ENCODE measurements at places on chromosomes 7 and 10.

GRCh38 chr10:53432035-53432434 lies 659.5 kb upstream of the MBL2 start:
- no peak for DNase-seq

- no peak for DNase-seq
Measured at GRCh38 chr7:68760556-68760955, 837.7 kb upstream of the AUTS2 start.

GRCh38 chr7:46297515-46297914 lies 376.4 kb upstream of the IGFBP3 start:
- no peak for DNase-seq

DNA sequence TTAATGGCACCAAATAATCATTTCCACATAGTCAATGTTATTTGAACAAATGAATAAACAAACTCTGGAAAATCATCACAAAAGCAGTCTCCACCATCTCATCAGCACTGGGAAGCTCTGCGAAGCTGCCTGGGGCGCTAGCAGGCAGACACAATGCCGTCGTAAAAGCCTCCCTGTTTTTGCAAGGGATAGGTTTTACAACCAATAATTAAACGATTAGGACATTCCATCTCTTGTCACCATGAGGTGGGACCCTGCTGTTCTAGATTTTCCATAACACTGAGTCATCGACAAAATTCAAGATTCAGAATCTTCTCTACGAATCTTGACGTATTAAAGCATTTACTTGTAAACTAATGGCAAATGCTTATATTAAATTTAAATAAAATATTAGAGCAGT lies 172.8 kb upstream of the AKR1E2 start:
- DNase-seq: no peak

DNA sequence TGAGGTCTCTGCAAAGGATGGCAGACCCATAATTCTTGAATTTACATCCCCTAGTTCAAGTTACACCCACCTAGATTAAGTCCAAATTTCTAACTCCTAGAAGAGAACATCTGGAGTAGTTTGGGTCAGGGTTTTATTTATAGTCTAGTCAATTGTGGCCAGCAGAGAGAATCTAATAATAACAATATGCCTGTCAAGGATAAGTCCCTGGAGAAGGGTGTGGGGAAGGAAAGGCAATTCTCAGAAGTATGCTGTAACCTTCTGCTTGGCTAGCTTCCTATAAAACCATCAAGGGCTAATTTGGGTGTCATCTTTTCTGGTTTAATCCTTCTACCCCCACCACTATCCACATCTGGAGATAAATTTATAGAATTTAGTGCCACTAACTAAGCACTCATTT lies 52.8 kb upstream of the SEMA3E start:
- DNase-seq: no peak

DNA sequence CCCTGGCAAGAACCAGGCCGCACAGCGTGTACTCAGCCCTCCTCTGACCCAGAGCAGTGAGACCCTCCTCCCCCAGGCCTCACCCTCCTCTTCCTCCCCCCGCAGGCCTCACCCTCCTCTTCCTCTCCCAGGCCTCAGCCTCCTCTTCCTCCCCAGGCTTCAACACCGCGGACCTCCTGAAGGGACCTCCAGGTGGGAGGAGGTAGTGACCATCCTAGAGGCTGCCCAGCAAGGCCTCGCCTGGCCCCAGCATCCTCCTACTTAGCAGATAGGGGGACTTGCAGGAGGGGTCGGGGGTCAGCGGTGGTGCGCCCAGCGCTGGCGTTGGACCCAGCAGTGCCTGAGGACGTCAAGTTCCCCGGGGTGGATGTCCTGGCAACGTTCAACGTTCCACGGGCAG lies 270.8 kb downstream of the ELFN1 start:
- no peak for DNase-seq

DNA sequence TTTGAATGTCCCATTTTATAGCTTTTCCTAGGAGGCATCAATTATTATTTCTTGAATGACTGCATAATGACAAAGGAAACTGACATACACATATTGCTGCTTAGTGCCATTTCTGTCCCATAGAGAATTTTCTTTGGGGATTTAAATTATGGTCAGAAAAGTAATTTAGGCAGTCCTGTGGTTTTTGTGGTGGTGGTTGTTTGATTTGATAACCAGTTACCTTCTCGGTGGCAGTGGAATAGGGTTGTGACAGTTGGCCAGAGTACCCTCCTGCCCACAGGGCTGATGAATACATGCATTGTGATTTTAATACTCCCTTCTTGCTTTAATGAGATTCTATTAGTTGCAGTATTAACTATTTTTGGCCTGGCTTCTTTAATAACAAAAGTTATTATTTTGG lies 6.6 kb upstream of the SGCE start:
- no peak for DNase-seq

GRCh38 chr10:72563327-72563932 lies 62.4 kb downstream of the MICU1 start:
- no peak for DNase-seq

DNA sequence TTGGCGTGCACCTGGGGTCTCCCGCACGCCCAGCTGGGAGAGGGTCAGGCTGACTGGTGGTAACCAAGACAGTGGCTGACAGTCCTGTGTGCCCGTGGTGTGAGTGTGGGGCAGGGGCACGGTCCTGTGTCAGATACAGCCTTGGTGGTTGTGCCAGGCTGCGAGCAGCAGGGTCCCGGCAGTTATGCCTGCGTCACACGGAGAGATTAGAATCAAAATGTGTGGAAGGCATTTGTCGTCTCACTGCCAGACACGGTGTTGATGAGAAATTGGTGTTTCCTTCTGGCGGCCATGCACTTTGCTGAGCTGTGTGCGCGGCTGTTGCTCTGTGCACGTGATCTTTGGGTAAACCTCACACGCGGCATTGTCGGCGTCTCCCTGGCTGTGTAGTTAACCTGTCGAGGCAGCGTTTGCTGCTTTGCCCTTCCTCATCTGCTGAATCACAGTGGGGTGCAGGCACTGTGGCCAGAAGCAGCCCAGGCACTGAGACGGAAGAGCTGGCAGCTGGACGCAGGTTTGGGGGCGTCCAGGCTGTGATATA lies 87.7 kb downstream of the NKX6-2 start:
- DNase-seq: no peak

GRCh38 chr10:132875435-132875834 lies 66.9 kb downstream of the CFAP46 start:
- DNase-seq: no peak

- DNase-seq: no peak
Measured at GRCh38 chr10:48700493-48700892, 15.8 kb downstream of the WDFY4 start.

DNA sequence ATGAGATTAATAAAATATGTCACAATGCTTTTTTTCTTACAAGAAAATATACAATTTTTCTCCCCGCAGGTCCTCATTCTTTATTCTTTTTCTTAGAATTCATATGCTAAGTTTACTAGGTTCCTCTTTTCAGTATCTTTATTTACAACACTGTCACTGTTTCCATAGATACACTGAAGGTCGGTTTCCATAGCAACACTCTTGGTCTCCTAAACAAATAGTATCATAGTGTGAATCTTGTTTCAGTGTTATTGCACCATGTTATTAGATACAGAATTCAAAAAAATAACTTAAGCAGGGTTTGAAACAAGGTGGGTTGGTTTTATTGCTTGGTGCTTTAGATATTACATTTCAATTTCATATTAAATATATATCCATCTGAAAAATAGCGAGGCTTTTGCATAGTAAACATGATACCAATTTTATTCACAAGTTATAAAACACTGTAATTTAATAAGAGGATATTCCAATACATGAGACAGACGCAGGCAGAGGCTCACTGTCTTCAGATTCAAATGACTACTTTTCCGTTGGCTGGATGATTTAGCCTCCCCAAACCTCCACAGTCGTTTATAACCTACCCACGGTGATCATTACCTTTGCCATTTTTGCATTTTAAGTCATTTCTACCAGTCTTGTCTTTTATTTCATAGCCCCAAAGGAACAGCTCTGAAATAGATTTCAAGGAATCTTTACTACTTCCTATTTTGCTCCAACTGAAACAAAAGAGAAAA lies 88.9 kb upstream of the KLF6 start:
- DNase-seq: peak; percentile 17

- DNase-seq: no peak
Measured at GRCh38 chr7:36724996-36725395, 702 bp upstream of the AOAH start.

GRCh38 chr7:107327986-107328569 lies 141.8 kb upstream of the GPR22 start:
- no peak for DNase-seq

GRCh38 chr7:18508443-18509427 lies 13.2 kb downstream of the HDAC9 start:
- DNase-seq: no peak

DNA sequence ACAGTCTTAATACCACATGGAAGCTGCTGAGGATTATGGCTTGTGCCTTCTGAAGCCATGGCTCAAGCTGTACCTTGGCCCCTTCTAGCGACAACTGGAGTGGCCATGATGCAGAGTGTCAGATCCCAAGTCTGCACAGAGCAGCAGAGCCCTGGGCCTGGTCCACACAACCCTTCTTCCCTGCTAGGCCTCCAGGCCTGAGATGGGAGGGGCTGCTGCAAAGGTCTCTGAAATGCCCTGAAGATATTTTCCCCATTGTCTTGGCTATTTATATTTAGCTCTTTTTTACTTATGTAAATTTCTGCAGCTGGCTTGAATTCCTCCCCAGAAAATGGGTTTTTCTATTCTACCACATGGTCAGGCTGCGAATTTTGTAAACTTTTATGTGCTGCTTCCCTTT lies 804.6 kb upstream of the ZWINT start:
- DNase-seq: no peak
